Iris pigment epithelial cell (primary cell): ENCODE measurements at places on chromosomes 7 and 10.

GRCh38 chr7:155995183-155995612 is 182.9 kb upstream of the SHH start:
- DNase-seq = no peak

GRCh38 chr7:158395780-158396278 is 191.8 kb downstream of the PTPRN2 start:
- no peak for DNase-seq

DNA sequence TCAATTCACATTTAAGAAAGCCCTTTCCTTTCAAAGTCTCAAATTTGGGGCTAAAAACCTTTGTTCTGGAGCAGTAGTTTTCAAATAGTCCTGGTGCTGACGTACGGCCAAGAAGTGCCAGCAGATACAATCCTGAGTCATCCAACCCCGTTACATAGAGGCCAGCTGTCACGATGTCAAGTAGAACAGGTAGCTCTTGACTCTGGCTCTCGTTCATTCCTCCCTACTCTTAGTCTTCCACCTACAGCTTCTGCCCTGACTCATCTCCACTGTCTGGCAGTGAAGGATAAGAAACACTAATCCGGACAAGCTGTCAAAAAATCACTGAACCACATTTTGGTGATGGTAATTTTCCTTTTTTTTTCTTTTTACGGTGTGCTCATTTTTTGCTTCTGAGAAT is 132.4 kb upstream of the PTN start:
- DNase-seq = no peak

DNA sequence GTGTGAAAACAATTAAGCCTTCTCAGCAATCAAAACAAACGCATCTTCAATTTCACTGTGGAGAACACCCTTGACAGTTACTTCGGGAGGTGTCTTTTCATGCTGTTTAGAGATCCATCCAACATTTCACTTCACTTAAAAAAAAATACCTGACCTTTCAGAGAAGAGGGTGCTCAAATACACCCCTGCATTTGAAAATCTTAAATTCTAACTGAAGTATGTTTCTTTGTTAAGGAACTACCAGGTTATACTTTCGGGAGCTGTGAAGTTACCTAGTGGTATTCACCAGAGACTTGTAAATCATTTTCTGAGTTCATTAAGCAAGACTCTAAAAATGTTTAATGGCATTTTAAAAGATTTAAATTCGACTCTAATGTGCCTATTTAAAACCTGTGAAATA is 38.8 kb downstream of the CNPY1 start:
- no peak for DNase-seq

DNA sequence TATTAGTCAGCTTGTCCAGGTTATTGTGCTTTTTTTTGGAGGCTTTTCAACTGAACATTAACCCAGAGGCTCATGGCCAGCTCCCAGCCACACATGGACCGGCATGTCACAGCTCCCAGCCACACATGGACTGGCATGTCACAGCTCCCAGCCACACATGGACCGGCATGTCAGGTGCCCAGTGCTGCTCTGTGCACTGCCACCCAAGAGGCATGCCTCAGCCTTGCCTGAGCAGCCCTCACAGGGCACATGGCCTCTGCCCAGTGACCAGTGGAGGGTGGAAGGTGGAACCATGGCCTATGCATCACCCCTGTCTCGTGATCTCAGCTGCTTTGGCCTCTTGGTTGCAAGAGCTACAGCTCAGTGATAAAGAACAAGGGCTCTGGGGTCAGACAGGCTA is 119.8 kb downstream of the OAT start:
- DNase-seq = no peak

DNA sequence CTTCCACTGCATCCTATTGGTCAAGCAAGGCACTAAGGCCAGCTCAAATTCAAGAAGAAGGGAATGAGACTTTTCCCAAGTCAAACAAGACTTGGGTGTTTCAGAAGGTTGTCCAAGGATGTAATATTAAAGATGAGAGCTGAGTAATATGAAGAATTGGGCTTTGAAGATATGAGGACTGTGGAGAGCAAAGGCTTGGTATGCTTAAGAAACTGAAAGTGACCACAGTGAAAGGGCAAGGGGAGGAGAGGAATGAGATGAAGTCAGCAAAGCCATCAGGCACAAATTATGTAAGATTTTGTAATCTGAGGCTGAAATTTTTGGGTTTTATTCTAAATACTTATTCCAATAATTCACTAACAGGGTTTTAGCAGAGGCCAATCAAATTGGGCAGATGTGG is 38.6 kb upstream of the NPY start:
- DNase-seq = no peak

GRCh38 chr10:68816796-68817412 is 10.4 kb upstream of the STOX1 start:
- no peak for DNase-seq

GRCh38 chr10:28644647-28645046 is 32.7 kb upstream of the BAMBI start:
- DNase-seq = no peak

DNA sequence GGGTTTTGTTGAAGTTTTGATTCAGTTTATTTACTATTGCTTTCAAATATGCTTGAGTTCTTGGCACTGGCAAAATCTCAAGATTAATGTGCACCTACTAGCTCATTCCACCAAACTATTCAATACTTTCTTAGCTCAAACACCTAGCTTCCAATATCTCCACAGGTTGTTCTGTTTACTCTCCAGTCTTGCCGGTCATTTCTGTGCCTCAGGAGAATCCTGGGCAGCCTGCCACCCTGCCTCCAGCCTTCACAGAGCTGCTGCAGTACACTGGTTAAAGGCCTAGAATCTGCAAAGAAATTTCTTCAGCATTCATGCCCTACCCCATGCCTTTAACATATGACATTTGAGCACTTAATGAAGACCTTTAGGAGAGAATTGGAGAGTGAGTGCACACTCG is 4.0 kb upstream of the TMEM106B start:
- DNase-seq = peak; percentile 5

- DNase-seq = no peak
Measured at GRCh38 chr7:139798221-139798620, 20.4 kb upstream of the HIPK2 start.

GRCh38 chr10:34454590-34455261 is 360.4 kb downstream of the PARD3 start:
- DNase-seq = peak; percentile 38

GRCh38 chr7:94529516-94529915 is 19.9 kb downstream of the CASD1 start:
- DNase-seq = peak; percentile 78
